ENCODE measurements at places on chromosomes 7 and 10. TPM values are rescaled to one million over a fixed set of nuclear protein-coding genes. Genes with fewer than 3 reads are reported as not detected.

Gene NUPR2
- not detected for total RNA-seq

Gene PNLIP
- not detected for total RNA-seq

Gene CALCR
- not detected for total RNA-seq

Gene DNAJC12
- total RNA-seq: 6.1 TPM

Gene ELAPOR2
- total RNA-seq: 6.4 TPM

Gene PIK3CG
- under 0.01 TPM for total RNA-seq

Gene HOXA5
- 1.7 TPM for total RNA-seq

Gene SEMA3E
- 0.35 TPM for total RNA-seq

Gene ABCC2
- under 0.01 TPM for total RNA-seq

Gene PTER
- 6.1 TPM for total RNA-seq

Gene NPSR1
- total RNA-seq: not detected

Gene ANXA8L1
- total RNA-seq: 2.7 TPM

Gene FLNC
- total RNA-seq: 274 TPM

Gene HOXA4
- total RNA-seq: not detected

Gene CYP3A5
- total RNA-seq: 0.89 TPM
